ENCODE measurements at places on chromosomes 4 and X.

GRCh38 chrX:9997524-9997923 lies 30.4 kb downstream of the CLDN34 start:
- DNase-seq = no peak

GRCh38 chr4:26779674-26780073 lies 81.0 kb upstream of the STIM2 start:
- peak; percentile 93 for DNase-seq

GRCh38 chr4:105106426-105106825 lies 40.2 kb upstream of the TET2 start:
- no peak for DNase-seq

GRCh38 chrX:38409289-38409688 lies 56.9 kb downstream of the OTC start:
- DNase-seq = no peak

DNA sequence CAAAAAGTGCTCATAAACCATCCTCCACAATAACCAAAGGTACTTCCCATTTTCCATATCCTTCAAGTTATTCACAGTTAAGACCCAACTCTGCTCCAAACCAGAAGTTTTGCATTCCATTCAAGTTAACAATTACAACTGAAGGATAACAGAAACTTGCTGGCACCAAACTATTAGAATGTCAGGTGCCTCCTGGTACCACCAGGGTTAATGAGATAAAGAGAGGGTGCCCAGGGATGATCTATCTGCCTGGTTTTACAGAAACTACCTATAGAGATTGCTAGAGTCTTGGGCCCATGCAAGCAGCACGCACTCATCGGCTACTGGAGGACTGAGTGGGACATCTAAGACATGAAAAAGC lies 114.6 kb downstream of the RBM47 start:
- peak; percentile 54 for DNase-seq
